ENCODE measurements at places on chromosomes 5 and 9. TPM values are rescaled to one million over a fixed set of nuclear protein-coding genes. Genes with fewer than 3 reads are reported as not detected.

IFNA13 gene
- not detected for total RNA-seq

DNA sequence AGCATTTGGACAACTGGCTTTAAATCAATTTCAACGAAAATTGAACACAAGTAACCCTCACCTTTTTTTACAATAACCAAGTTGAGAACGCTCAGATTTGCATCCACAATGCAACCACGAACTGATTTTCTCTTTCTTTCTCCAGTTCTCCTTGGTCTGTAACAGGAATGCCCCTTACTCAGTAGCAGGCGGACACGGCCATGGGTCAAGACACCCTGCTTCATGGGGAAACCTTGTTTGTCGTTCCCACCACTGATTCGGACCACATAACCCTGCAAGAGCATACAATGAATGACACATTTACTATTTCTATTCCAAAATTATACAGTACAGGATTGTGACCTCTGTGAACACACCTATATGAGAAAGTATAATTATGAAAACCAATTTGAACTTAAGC lies 1.4 kb downstream of the RPS6 start:
- H3K27me3 ChIP-seq, result no peaks in the 10 kb centered on the region
- H3K4me3 ChIP-seq, result peak overlapping the region; percentile 98
- peak overlapping the region; percentile 98 for H3K27ac ChIP-seq
- H3K4me1 ChIP-seq, result peaks cover 62% of the 10 kb centered on the region
- DNase-seq, result no peak

- no peak overlapping the region for H3K4me3 ChIP-seq
- H3K27me3 ChIP-seq, result peaks cover 12% of the 10 kb centered on the region
- H3K27ac ChIP-seq, result no peak overlapping the region
Observed at GRCh38 chr5:88507261-88507660, 238.6 kb upstream of the TMEM161B start.

NR3C1 gene
- 62.7 TPM for total RNA-seq

DNA sequence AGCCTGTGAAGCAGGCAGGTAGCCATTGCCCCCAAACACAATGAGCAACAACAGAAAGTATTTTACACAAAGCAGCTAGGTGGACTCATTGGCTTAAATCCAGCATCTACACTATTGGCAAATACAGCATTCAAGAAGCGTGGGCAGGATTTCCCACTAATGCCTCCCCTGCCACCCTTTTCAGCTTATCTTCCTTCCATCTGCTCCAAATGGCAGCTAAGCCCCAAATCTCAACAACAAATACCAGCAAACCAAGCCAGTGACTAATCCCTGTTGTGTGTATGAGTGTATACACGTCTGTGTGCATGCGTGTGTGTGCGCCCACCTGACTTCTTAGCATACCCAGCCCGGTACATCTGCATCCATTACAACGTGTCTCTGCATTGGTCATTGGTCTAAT lies 151.2 kb upstream of the WWC1 start:
- H3K4me1 ChIP-seq, result no peaks in the 10 kb centered on the region
- no peak overlapping the region for H3K27ac ChIP-seq
- H3K4me3 ChIP-seq, result no peak overlapping the region
- no peak for DNase-seq
- H3K27me3 ChIP-seq, result peaks cover 7% of the 10 kb centered on the region

DNA sequence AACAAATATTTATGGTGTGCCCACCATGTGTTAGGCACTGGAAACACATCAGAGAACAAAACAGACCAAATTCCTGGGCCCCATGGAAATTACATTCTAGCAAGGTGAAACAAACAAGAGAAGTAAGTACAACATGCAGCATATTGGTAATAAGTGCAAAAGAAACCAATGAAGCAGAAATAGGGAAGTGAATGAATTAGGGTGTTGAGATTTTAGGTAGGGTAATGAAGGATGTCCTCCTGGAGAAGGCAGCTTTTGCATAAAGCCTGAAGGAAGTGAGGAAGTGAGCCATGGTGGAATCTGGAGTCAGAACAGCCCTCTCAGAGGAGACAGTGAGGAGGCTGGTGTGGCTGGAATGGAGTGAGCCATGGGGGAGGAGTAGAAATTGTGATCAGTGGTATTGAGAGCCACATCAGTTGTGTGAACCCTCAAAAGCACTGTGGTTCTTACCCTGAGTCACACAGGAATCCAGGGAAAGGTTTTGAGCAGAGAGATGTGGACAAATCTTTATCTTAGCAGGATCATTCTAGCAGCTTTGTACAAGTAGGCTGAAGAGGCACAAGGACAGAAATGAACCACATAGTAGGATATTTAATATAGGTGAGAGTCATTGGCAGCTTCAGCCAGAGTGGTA lies 52.7 kb upstream of the ARL15 start:
- DNase-seq, result no peak
- H3K27ac ChIP-seq, result no peak overlapping the region
- peaks cover 3% of the 10 kb centered on the region for H3K27me3 ChIP-seq
- H3K36me3 ChIP-seq, result no peaks in the 10 kb centered on the region
- no peak overlapping the region for H3K4me3 ChIP-seq
- H3K4me1 ChIP-seq, result no peaks in the 10 kb centered on the region

DNA sequence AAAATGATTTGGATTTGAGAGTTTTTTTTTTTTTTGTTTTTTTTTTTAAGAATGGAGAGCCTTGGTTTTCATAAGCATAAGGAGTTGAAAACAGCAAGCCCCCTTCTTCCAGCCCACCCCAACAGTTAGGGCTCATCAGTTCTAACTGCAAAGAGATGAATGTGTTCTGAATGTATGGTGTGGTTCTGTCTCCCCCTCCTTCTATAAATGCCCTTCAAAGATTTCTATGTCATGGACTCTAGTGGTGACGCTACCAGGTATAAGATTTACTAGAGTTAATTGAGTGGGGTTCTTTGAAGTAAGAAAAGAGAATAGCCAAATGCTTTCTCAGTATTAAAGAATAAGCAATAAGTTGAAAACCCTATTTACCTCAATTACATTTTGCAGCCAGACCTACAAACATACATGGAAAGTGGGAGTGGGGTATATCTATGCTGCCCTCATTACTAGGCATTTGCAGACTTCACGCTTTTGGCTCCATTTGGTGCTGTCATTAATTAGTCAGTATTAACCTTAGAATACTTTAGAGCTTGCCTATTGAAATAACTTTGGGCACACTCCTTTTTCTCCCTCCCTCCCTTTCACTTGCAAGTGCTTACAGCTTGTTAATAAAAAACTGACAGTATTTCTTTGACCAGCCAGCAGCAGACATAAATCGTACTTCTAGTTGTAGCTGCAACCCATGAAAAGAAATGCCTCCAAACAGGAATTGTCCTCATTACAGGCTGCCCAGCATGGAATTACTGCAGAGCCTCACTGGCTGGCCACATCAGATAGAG lies 667.2 kb upstream of the ZNF608 start:
- H3K36me3 ChIP-seq, result no peaks in the 10 kb centered on the region
- no peaks in the 10 kb centered on the region for H3K27me3 ChIP-seq
- H3K4me3 ChIP-seq, result no peak overlapping the region
- no peak for DNase-seq
- no peak overlapping the region for H3K27ac ChIP-seq
- no peaks in the 10 kb centered on the region for H3K4me1 ChIP-seq

- H3K4me1 ChIP-seq, result no peaks in the 10 kb centered on the region
- no peaks in the 10 kb centered on the region for H3K27me3 ChIP-seq
- H3K4me3 ChIP-seq, result no peak overlapping the region
- no peaks in the 10 kb centered on the region for H3K36me3 ChIP-seq
- no peak for DNase-seq
Observed at GRCh38 chr5:164934561-164934960, 1429.1 kb downstream of the MAT2B start.

IL13 gene
- total RNA-seq, result 308 TPM

GRCh38 chr5:52725065-52725746 lies 62.5 kb upstream of the ITGA1 start:
- peaks cover 25% of the 10 kb centered on the region for H3K36me3 ChIP-seq
- peak overlapping the region; percentile 78 for H3K4me3 ChIP-seq
- H3K27ac ChIP-seq, result peak overlapping the region; percentile 85
- DNase-seq, result peak; percentile 69
- H3K27me3 ChIP-seq, result no peaks in the 10 kb centered on the region

All from activated T-helper 1 cell treated with anti-CD3 and anti-CD28 coated beads, Interleukin-12 subunit alpha, Interleukin-12 subunit beta, Interleukin-2, Interleukin-4 antibody, amounts not matched to agents 30 ng/mL and 10 ng/mL and 1 ng/mL, durations not matched to agents 14 hours and 24 hours and 36 hours (primary cell).